ENCODE measurements at places on chromosomes 7 and 10.

- DNase-seq: no peak
These were observed 104.4 kb upstream of the PHYHIPL start for GRCh38 chr10:59072038-59072437.

DNA sequence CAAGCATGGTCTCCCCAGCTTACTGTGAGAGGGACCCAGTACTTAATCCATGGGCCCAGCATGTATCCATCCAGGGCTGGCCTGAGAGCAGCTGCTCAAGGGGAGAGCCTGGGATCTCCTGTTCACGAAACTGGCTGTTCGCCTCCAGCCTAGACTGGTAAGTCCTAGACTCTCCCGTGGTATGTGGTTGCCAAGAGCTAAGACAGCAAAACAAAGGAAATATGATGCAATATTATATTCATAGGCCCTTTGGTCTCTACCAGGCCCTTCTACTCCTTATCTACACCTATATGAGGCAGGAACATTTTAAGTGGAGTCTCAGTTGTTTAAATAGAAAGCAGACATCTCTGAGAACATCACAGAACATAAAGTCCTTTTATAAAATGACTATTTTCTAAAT, 28.9 kb upstream of the STK17A start:
- no peak for DNase-seq

DNA sequence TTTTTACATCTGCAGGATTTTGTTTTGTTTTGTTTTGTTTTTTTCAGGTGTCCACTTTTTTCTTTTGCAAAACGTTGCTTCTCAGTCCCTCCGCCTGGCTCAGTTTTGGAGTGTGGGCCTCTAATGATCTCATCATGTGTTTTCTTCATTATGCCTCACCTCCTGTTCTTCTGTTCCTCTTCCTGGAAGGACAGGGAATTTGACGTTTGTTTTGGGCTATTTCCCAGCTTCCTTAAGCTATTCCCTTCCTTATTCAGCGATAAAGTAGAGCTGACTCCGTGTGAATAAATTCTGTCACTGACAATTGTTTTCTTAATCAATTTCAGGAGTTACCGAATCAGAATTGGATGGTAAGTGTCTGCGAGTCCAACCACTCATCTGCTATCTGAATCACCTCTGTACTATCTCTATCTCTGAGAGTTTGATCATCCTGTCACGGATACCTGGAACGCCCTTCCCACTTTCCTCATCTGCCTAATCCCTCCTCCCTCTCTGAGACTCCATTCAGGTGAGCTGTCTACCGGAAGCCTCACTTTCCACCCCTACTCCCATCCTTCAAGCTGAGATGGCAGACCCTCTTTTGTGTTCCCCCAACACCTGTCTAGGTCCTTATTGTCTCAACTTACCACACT, 218.4 kb downstream of the GATA3 start:
- DNase-seq: no peak

GRCh38 chr7:44263326-44264082, 61.9 kb downstream of the CAMK2B start:
- DNase-seq: no peak

GRCh38 chr7:46494028-46494427, 573.0 kb upstream of the IGFBP3 start:
- DNase-seq: no peak

- peak; percentile 32 for DNase-seq
These were observed 8.0 kb upstream of the ZNRF2 start for GRCh38 chr7:30276203-30276900.

DNA sequence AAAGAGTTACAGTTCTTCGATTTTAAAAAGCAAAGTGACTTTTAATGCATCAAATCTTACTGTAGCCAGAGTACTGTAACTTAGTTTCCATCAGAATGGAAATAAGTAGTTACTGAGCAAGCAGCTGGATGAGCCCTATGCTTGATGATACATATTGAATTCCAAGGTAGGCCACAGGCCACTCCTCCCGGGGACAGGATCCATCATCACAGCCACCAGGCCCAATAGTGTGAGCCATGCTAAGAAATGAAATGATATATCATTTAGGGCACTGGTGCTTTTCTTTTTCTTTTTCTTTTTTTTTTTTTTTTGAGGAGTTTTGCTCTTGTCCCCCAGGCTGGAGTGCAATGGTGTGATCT, 42.9 kb upstream of the TOMM7 start:
- DNase-seq: no peak

- DNase-seq: peak; percentile 49
These were observed 334 bp downstream of the ZNF800 start for GRCh38 chr7:127392182-127392565.

DNA sequence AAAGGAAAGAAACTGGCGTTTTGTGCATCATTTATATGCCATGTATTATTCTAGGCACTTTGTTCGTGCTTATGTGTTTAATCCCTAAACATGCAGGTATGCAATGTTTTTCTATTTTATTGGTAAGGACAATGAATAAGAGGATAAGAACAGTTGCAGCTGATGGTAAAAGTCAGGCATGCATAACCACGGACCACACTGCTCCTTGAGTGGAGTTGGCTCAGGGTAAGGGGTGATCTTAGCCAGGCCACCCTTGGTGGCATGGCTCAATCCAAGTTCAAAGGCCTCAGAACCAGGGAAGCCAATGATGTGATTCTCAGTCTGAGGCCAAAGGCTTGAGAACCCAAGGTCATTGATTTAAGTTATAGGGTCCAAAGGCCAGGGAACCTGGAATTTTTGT, 1068.1 kb downstream of the NRG3 start:
- DNase-seq: no peak

DNA sequence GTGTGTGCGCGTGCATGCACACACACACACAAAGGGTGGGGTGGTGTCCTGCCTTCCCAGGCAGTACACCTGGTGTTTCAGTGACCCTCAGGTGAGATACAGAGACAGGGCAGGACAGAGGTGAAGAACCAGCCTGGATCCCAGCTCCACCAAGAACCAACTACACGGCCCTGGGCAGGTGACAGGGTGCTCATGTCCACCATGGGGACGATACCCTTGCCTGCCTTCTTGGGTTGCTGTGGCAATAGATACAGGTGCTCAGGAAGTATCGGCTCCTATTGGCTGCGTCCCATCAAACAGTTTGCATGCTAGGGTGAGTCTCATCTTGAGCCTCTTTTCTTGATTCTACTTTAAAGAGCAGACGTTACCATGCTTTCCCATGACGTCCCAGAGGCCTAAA, 33.7 kb upstream of the CXCL12 start:
- no peak for DNase-seq

DNA sequence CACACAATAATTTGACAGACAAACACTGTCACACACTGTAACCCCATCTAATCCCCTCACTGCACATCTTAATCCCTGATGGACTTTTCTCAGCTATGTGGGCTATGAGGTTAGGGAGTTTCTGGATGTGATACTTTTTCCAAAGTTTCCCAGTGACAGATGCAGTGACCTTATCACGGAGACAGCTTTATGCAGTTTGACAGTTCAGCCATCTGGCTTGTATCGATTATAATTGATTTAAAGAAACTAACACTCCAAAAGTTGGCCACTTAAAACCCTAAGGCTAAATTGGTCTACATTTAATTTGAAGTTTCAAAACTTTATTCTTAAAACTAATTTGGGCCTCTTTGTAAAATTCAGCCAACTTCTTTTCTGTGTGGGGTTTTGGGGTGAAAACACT, 196.7 kb downstream of the SDK1 start:
- DNase-seq: no peak

- DNase-seq: no peak
These were observed 321.8 kb downstream of the DPP6 start for GRCh38 chr7:154373956-154374355.

All from stimulated activated CD4-positive, alpha-beta T cell treated with anti-CD3 and anti-CD28 coated beads, Interleukin-2, amount 100 ng/mL, for 4 hours (primary cell).